ENCODE measurements at places on chromosomes 16 and 17. TPM values are rescaled to one million over a fixed set of nuclear protein-coding genes. Genes with fewer than 3 reads are reported as not detected.

HASPIN gene
- polyA plus RNA-seq, result 6.2 TPM

ITGA2B gene
- 3.8 TPM for polyA plus RNA-seq

GRCh38 chr17:60989846-60990245 lies 312.2 kb downstream of the BCAS3 start:
- no peak for DNase-seq

DNA sequence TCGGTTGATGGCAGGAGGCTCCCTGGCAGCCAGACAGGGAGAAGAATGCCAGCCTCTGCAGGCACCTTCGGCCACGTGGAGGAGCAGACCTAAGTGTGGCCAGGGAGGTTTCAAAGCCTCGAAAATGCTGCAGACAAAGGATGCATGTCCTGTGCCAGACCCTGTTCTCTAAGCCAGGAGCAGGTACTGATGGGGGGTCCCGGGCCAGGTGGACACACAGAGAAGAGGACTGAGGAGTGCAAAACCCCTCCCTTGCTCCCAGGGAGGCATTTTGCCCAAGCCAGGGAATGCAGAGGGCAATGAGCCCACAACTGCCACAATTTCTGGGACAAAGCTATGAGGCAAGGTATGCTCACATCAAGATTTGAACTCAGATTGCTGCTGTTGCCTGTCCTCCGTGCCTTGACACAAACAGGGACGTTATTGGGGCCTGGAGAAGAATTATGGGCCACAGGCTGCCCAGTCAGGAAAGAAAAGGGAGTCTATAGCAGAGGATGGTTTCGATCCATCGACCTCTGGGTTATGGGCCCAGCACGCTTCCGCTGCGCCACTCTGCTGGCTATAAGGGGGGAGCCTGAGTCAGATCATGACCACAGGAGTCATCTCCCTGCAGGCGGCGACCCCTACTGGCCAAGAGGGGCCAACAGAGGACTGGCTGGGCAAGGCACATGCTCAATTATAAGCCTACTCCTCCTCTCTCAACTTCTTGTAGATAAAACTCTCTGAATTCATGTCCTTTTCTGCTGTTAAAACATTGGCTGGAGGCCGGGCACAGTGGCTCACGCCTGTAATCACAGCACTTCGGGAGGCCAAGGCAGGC lies 25.1 kb upstream of the FOXK2 start:
- DNase-seq, result peak; percentile 91

GRCh38 chr16:71709229-71709781 lies 15.2 kb downstream of the PHLPP2 start:
- DNase-seq, result no peak

Measured in hindlimb muscle (tissue), 1 donor.